Stimulated activated CD8-positive, alpha-beta memory T cell treated with anti-CD3 and anti-CD28 coated beads, Interleukin-4, amount 100 ng/mL, for 1 hour (primary cell): ENCODE measurements at places on chromosomes 6 and 20.

DNA sequence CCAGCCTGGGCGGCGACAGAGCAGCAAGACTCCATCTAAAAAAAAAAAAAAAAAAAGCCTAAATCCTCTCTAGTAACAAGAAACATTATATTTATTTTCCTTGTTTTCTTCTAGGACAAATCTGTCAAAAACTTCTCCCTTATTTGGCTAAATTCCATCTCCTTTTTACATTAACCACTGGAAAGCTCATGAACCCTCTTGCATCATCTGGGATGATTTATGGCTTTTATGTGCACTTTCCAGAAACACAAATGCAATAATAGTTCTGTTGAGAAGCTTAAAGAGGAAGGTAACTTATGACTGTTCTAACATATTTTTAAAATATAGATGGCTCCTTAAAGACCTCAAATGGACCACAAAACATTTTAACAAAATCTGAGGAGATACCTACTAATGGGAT is 526.1 kb upstream of the SPTLC3 start:
- no peak for DNase-seq

GRCh38 chr6:29211488-29211887 is 40.8 kb downstream of the OR2J2 start:
- DNase-seq, result no peak

- DNase-seq, result no peak
Observed at GRCh38 chr6:91497770-91498169, 910.9 kb upstream of the MAP3K7 start.

DNA sequence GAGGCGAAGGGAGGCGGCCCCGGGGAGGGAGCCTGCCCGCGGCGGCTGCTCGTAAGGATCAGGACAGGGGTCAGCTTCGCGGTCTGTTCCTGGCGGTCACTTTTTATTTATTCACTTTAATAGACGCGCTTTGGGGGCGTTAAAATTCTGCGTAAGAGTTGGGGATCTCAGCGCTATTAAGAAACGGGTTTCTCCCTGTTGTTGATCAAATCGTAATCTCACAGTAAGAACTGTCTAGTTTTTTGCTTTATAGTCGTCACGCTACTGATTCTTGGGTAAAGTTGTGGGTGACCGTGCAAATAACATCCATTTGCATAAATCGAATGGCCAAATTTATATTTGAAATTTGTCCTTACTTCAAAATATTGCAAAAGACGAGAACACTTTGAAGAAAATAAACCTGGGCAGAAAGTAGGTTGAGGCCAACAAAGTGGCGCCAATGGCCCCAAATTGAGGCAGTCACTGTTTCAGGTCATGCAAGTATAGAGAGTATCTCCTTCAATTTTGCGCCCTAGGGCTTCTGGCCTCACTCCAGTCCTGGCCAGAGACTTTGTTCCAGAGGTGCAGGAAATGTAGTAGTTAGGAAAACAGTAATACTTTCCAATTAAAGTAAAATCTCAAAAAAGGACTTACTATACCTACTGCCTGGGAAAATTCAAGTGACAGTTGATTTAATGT is 963 bp upstream of the RMND1 start:
- DNase-seq, result no peak

DNA sequence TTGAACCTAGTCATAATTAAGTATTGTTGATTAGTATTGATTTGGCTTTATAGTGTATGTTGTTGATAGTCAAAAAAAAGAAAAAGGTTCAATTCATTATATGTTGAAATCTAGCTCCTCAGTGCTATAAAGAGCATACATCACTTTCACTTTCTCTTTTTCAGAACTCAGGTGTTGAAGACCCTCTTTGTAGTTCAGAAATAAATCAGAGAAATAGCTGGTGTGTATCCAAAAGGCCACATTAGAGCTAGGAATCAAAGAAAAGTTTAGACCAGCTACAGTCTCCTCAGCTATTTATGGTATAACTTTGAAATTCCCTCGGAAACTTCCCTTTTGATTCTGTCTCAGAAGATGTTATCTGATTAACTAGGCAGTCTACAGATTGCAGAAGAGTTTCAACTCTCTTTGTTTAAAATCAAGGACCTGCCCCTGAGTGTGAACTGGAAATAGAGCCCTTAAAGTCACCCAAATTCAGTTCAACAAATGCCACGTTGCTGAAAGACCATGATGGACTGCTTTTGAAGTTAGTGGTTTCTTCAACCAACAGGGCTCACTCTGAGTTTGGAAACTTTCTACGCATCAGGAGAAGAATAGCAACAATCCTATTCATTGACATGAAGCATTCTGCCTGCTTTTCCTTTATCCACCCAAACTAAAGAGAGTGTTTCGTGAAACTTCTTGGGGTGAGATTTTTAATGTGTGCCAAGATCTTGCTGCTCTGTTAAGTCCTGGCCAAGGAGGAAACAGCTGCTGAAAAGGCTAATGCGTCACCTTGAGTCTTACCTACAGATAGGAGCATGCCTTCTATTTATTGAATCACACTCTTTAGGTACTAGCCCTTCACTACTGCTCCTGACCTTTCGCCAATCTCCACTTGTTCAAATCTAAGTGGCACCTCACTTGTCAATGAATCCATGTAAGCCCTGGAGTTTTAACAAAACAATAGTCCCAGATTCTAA is 111.7 kb downstream of the TNFRSF21 start:
- DNase-seq, result no peak

- DNase-seq, result no peak
Observed at GRCh38 chr6:166739976-166740318, 112.9 kb upstream of the RPS6KA2 start.

GRCh38 chr6:134787261-134787877 is 162.5 kb downstream of the ALDH8A1 start:
- DNase-seq, result no peak

- no peak for DNase-seq
Observed at GRCh38 chr6:86017236-86017635, 374.6 kb upstream of the SYNCRIP start.

- no peak for DNase-seq
Observed at GRCh38 chr6:2970034-2970685, 1.2 kb downstream of the SERPINB6 start.

DNA sequence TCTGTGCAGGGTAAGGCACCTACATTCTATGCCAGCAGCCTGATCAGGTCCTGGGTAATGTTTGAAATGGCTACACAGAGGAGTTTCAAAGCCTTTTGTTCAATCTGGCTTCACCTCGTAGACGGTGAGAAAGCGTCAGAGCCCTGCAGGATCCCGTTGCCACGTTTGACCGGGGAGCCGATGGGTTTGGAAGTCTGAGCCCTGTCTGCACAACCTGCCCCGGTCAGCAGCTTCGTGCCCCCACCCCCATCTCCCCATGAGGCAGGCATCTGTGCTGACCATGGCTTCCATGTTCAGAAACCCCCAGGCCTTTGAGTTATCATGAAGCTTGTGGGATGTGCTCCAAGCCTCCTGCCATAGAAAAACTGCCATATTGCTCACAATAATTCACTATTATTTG is 63.9 kb downstream of the PTPN1 start:
- no peak for DNase-seq

- no peak for DNase-seq
Observed at GRCh38 chr6:79470728-79471127, 66.5 kb downstream of the LCA5 start.

DNA sequence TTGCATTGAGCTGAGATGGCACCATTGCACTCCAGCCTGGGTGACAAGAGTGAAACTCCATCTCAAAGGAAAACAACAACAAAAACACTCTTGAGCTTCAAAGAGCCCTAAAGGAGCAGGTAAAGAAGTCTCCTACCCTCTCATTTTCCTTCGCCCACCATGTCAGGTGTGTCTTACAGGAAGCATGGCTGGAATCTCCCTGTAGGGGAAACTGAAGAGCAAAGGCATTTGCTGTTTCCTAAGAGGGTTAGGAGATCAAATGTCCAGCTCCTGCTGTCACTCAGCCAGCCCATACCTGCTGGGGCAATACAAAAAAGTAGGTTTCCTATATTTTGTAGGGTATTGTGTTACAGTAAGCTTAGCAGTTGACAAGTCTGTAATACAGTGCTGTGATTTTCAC is 43.3 kb downstream of the SPATA2 start:
- no peak for DNase-seq

DNA sequence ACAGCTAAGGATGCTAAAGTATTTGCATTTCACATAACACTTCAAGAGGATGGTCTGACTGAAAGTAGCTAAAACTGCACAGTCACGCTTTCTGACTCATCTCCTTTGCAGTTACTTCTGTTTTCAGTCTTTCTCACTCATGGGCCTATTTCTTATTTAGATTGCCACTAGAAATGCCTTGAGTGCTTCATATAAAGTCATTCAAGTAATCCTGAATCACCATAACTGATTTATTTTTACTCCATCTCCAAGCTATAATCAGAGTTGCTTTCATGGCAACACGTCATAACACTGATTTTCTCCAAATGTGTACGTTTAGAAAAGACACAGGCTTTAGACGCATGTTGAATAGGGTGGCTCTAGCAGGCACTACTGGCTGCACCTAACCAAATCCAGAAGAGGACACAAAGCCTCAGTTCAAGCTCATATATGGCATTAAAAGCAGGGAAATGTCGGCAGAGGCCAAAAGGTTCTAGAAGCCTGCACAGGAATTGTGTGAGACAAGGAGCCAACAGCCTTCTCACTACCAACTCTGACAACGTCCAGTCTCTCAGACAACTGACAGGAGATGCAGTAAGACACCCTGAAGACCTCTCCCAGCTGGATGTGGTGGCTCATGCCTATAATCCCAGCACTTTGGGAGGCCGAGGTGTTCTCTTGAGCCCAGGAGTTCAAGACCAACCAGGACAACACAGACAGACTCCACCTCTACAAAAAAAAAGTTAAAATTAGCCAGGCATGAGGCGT is 64.1 kb upstream of the BEND6 start:
- DNase-seq, result no peak

DNA sequence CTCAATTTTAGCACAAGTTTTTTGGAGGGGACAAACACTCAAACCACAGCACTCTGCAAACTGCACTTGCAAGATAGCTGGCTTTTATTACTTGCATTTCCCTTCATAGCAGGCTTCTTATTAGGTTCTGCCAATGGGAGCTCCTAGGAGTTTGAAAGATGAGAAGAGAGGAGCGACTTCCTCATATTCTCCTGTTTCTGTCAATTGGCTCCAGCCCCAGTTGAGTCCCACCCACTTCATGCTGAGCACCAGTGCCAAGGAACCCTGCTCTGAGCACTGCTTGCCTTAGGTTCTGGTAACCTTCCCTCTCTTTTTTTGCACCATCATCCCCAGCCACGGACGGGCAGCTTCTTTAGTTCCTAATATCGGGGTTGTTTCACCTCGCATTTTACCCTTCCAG is 67.9 kb downstream of the PSMB1 start:
- DNase-seq, result no peak

DNA sequence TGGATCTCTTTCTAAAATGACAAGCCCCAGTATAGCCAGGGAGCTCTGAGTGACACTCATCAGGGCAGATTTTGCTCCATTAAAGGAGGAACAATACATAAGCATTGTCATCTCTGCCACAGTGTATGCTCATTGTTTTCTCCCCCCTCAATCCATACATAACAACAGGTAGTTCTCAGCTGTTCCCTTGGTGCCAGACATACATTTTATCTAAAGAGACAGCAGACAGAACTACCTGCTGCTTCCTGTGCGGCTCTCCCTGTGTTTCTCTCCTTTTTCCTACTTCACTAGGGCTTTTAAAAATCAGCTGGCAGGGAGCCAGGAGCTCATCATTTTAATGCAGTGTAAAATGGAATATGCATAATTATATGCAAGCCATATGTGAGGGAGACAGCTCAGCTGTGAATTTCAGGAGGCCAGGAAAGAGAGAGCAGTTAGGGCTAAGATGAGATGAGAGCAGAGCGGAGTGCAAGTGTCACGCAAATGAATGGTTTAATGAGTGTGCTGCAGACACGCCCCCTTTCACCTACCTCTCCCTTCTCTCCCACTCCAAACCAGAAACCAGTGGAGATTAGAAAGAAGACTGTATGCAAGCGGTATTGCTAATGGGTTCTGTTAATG is 96.0 kb downstream of the SOBP start:
- no peak for DNase-seq

GRCh38 chr6:169811521-169812256 is 60.3 kb downstream of the ERMARD start:
- no peak for DNase-seq

- no peak for DNase-seq
Observed at GRCh38 chr6:89410788-89411144, 1.3 kb downstream of the RRAGD start.

- DNase-seq, result no peak
Observed at GRCh38 chr20:47561603-47562583, 60.2 kb downstream of the NCOA3 start.

GRCh38 chr20:45248609-45249008 is 5.8 kb downstream of the SLPI start:
- no peak for DNase-seq

- no peak for DNase-seq
Observed at GRCh38 chr6:113586413-113587077, 270.6 kb upstream of the MARCKS start.

DNA sequence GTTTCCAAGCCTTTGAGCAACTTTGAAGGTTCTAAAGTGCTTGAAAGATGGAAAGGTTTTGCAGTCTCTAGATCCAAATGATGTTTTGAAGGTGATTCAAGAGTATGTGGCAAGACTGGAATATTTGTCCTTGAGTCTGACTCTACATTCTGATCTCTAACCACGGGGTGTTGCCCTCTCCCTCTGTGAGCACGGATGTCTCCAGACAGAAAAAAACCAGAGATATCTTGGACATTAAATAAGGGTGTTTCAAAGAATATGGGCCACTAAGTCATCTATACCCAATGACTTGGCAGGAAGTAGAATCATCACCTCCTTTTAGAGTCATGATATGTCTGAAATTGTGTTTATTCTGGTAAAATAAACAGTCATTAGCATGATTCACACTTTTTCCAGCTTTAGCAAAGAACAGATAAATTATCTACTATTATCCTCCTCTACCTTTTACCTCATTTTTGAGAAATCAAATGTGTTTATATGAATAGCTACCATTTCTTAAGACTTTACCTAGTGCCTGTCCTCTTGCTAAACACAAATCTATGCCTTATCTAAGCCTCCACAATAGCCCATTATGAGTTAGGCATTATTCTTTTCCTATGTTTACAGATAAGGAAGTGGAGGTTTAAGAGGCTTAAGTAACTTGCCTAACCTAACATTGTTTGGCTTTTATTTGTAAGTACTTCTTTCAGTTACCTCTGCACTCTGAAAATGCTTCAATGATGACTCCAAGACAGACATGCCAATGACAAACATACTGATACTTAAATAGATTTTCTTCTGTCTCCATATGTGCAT is 384.4 kb downstream of the BMP2 start:
- DNase-seq, result no peak

DNA sequence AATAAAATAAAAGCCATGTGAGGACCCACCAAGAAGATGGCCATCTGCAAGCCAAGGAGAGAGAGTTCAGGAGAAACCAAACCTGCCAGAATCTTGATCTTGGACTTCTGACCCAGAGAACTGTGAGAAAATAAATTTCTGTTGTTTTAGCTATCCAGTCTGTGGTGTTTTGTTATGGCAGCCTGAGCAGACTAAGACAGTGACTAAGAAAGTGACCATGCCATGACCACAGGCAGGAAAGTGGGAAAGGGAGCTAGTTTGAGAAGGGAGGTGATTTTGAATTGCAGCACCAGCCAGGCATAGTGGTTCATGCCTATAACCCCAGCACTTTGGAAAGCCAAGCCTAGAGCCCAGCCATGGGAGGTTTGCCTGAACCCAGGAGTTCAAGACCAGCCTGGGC is 21.9 kb upstream of the C6orf62 start:
- DNase-seq, result no peak
